ENCODE measurements at places on chromosomes 12 and 14.

- no peak for DNase-seq
These were observed 17.9 kb upstream of the KRT86 start for GRCh38 chr12:52256584-52256935.

- DNase-seq, result no peak
These were observed 13.9 kb upstream of the TNFRSF1A start for GRCh38 chr12:6355491-6356373.

GRCh38 chr14:80428171-80428570 is 216.9 kb upstream of the DIO2 start:
- no peak for DNase-seq

DNA sequence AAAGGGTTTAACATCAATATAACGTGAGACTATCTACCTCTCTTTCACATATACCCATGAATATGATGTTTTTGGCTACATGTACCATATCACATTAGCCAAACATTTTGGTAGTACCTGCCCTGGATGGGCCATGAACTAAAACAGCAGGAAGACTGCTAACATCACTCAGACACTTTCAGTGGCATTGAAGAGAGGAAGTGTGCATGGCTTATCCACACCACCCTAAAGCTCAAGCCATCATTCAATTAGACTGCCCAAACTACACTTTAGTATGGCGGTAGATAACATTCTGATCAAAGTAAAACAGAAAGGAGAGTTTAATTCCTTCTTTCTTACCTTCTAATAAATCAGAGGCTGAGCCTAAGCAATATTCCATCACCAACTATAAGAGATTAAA is 103.0 kb downstream of the PEBP1 start:
- no peak for DNase-seq

GRCh38 chr12:114001511-114002340 is 35.6 kb upstream of the RBM19 start:
- no peak for DNase-seq

DNA sequence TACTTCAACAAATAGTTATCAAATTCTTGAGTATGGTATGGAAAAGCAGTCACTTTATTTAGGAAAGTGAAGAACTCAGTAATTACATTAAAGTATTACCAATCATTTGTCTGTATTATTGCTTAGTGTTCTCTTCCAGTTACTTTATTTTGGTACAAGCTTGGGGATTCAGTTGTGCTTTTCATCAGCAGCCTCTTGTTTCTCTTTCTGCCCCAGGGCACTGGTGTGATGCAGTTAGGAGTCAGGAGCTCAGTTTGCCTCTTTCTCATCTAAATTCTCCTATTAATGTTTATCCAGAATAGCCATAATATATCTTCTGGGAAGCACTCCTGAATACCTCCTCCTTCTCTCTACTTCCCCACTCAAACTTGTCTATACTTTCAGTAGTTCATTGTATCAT is 25.7 kb downstream of the PMCH start:
- no peak for DNase-seq

- DNase-seq, result no peak
These were observed 330.4 kb downstream of the MED13L start for GRCh38 chr12:115946867-115947695.

DNA sequence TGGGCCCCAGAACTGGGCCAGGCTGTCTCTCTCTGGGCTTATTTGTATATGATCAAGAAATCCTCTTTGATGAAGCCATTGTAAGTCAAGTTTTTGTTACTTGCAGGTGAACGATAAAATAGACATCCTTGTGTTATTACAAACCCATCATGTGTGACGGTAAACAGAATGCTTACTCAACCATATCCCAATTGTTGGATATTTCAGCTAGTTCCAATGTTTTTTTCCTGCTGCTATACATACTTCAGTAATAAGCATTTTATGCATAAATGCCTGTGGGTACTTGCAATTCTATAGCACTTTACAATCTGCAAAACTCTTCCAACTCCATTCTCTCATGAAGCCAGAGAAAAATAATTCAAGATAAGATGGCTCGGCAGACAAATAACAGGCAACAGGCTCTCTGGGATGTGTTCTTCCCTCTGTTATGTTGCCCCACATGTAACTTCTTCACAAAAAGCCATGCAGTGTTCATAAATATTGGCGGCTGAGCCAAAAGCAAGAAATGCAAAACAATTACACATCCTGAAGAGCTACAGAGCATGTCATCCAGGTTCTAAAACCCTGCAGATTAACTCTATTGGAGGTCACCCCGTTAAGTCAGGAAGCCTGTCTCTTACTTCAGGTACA is 69.5 kb downstream of the CLMN start:
- no peak for DNase-seq

DNA sequence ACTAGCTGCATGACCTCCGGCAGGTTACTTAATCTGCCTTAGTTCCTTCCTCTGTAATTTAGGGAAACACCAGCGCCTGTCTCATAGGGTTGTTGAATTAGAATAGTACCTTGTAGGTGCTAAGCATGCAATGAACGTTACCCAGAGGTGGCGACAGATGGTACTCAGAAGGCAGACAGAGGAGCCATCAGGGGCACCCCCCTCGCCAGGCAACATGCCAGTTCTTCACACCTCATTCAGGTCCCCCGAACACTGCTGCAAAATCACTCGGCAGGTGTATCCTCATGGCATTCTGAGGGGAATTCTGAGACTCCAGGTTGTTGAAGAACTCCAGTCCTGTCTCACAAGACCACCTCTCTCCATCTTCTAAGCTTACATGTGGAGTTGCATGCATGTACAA is 10.1 kb downstream of the ISM2 start:
- DNase-seq, result no peak
